ENCODE measurements at places on chromosomes 7 and 10.

DNA sequence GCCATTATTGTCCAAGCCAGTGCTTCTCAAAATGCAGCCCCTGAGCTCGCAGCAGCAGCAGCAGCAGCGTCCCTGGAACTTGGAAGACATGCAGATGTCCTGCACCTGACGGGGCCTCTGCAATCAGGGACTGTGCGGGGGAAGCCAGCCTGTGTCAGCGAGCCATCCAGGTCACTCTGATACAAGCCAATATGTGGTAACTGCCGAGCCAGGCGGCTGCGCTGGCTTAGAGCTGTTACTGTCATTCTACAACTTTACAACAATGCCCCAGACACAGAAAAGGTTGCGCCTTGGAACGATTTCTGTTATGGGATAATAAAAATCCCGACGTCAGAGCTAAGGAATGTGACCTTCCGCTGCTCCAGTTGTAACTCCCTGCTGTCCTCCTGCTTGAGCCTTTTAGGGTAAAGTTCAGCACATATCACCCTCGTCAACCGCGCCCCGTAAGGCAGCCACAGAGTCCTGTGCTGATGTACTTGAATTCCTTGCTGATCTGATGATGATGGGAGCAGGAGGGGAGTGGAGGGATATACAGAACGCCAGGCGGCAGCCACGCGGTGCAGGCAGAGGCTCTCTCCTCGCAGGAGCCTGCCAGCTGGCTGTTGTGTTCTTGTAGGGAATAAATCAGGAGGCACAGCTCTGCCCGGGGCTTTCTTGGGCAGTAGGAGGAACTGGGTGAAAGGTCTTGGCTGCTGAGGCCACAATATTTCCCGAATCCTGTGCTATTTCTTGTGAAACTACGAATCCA lies 20.0 kb upstream of the CRYGN start:
- DNase-seq: no peak

GRCh38 chr7:107712896-107713295 lies 31.0 kb upstream of the CBLL1 start:
- no peak for DNase-seq

DNA sequence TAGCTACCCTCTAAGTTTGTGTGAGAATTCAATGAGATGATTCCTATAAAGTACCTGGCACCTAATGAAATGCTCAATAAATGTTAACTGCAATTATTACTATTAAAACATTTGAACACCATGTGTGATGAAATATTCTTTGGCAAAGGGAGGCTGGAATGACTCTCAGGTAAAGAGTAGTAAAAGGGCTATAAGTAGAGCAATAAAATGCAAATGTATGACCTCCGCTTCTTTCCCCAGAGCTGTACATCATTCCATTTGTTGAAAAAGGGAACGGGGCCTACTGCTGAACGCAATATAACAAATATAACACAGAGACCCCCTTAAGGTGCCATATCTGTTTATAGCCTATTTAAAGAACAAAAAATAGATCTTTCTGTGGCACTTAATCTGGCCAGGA lies 27.8 kb downstream of the CELF2 start:
- no peak for DNase-seq

GRCh38 chr7:69781412-69781846 lies 183.2 kb downstream of the AUTS2 start:
- no peak for DNase-seq

DNA sequence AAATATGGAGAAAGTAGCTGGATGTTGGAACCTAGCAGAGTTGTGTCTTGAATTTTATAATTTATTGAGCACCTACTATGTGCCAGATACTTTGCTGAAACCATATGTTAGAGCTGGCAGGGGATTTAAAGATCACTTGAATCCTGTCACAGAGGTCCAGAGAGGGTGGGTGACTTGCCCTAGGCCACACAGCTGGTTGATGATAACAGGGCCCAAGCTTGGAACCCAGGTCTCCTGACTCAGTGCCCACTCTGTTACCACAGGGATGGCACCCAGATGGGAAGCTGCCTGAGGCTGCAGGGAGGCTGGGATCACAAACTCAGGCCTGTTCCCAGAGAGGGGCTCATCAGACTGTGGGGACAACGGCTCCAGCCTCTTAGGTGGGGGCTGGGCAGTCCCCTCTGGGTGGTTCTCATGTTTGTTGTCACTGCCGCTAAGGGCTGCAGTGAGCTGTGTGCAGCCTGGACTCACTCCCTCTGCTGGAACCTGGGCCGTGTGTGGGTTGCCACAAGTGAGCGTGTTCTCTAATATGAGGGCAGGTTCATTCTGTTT lies 18.6 kb downstream of the GOLGA7B start:
- no peak for DNase-seq

GRCh38 chr10:14645239-14645960 lies 129.3 kb downstream of the FAM107B start:
- peak; percentile 56 for DNase-seq

GRCh38 chr10:12875100-12875499 lies 126.4 kb downstream of the CCDC3 start:
- no peak for DNase-seq

GRCh38 chr7:108310351-108310750 lies 145.9 kb downstream of the NRCAM start:
- no peak for DNase-seq

DNA sequence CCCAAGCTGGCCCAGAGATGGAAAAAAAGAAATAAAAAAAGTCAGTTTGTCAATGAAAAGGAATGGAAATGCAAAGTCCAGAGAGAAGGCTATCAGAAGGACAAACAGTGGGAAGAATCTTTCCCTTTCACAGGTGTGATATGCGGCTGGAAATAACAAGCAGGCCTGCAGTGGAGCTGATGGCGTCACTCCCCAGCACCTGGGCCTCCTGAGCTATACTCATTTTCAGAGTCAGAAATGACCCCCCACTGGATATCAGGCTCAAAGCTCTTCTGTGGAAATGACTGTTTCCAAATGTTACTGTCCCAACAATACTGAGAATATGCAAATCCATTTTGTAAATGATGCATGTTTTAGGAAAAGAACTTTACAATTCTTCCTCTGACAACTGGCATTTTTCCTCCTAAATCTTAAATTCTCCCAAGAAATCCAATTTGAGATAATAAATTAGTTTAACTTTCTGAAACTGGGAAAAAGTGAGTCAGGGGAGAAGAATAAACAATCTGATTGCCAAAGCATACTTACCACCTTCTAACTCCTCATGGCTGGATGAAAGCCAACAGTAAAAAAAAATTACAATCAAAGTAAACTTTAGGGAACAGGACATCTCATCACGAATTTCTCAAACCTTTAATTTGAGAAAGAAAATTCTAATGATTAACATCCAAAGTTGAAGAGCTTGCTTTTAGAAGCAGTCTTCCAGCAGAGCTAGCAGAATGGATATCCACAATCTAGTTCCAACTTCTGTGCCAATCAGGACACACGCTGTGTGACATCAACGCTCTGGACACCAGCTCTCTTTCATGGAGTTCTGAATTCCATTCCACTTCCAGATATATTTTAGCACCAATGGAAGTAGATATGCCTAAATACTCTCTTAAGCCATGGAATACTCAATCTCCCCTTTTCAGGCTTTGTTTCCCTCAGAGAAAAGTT lies 5.3 kb upstream of the CUZD1 start:
- DNase-seq: no peak
